ENCODE measurements at places on chromosomes 7 and 10.

- DNase-seq = no peak
These were observed 2.0 kb upstream of the ZMYND11 start for GRCh38 chr10:132946-133898.

GRCh38 chr7:46157404-46157803 lies 236.3 kb upstream of the IGFBP3 start:
- no peak for DNase-seq

GRCh38 chr7:149690688-149691446 lies 82.5 kb downstream of the ZNF467 start:
- DNase-seq = no peak

- no peak for DNase-seq
These were observed 12.2 kb downstream of the LIPF start for GRCh38 chr10:88676283-88677060.

- no peak for DNase-seq
These were observed 75.5 kb downstream of the DGKI start for GRCh38 chr7:137771273-137771672.

- no peak for DNase-seq
These were observed 721.5 kb downstream of the GRID1 start for GRCh38 chr10:85645053-85645452.

DNA sequence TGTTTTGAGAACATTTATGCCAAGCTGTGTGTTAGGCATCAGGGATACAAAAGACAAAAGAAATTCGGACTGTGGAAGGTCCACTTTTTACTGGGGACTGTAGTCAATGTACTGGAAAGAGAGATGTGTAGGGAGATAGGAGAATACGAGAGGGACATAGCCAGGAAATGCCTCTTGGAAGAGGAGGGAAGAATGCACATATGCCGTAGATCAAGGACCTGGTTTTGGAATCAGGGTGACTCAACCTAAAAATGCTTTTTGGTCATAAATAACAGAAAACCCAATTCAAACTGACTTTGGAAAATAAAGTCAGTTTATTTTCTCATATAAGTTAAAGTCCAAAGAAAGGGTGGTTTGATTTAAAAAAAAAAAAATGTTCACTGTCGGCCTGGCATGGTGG lies 140.3 kb upstream of the TCF7L2 start:
- DNase-seq = no peak

DNA sequence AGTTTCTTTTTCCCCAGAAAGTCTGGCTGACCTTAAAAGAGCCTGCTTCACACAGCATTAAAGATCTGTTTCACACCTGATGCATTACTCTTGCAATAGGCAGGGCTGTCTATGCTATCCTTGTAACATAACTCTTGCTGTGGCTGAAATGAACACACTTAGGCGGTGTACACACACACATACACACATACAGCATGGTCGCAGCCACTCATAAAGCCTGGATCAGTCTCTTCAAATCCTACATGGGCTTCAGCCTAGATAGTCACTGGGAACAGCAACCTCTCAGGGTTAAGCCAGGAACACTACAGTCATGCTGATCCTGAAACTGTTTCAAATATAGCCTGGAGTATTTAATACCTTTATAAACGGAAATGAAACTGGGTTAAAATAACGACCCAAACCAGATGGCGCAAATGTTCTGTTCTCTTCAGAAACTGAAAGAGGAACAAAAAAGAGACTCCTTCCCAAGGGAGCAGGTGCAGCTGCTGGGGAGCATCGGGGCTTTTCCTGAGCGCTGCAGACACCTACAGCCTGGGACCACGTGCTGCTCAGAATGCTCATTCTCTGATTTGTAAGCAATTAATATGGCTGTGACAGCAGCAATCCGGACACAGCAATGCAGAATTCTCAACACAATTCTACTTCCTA lies 61.0 kb upstream of the SFMBT2 start:
- no peak for DNase-seq
